ENCODE measurements at places on chromosomes 3 and 15.

DNA sequence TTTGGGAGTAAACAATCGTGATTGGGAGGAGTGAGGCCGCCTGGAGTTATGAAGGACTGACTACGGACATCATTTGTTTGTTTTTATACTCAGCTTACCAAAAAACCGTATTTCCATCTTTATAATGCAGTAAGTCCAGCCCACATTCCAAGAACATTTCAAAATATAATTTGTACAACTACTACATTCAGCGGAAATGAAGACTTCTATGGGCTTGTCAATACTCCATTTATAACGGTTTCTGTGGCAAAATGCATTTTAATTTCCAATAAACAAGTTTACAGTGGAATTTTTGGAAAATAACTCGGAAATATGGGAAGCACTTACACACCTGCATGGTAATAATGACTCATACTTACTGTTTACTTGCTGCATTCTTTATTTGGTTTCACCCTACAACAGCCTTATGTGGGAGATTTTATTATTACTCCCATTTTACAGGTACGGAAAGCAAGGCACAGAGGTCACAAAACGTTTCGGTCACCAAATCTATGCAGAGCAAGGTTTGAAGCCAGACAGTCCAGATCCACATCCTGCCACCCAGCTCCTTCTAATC, 62.3 kb downstream of the LDHAL6B start:
- DNase-seq: no peak

GRCh38 chr3:44648564-44649229, at the start of gene ZNF35:
TSS of gene ZNF35 (plus strand) at chr3:44648732. CDS start at chr3:44651068, 2,336 bp downstream.
- DNase-seq: peak; percentile 85

DNA sequence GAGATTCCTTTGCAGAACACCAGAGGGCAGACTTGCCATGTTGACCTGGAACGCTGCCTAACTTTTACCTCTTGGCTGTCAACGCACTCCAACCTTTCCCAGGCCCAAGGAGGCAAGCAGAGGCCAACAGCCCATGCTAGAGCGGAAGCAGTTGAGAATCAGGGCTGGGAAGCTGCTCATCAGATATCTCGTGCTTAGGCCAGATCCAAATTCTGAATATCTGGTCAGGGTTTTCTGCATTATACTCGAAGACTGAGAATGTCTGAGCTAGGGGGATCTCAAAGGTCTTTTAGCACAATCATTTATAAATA, 2.5 kb downstream of the XIRP1 start:
- peak; percentile 62 for DNase-seq

DNA sequence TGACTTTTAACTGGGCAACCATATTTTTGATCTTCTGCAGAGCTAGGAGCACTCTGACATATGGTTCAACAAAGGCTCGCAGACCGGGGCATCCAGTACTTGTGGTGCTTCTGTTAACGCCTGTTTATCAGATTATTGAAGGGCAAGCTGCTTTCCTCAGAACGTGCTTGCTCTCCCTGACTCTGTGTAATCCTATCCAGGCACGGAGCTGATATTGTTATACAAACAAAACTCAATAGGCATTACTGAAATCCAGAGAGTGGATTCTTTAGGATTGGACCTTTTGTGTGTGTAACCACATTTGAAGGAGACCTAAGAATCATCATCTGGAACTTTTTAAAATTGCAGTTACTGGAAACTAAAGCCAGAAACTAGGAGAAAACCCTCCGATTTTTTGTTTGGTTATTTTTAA, 246.5 kb downstream of the PTPRG start:
- DNase-seq: no peak

- no peak for DNase-seq
Observed at GRCh38 chr3:194572944-194573491, 60.2 kb downstream of the TMEM44 start.

GRCh38 chr15:47843124-47843663, 125.9 kb downstream of the SEMA6D start:
- DNase-seq: no peak

DNA sequence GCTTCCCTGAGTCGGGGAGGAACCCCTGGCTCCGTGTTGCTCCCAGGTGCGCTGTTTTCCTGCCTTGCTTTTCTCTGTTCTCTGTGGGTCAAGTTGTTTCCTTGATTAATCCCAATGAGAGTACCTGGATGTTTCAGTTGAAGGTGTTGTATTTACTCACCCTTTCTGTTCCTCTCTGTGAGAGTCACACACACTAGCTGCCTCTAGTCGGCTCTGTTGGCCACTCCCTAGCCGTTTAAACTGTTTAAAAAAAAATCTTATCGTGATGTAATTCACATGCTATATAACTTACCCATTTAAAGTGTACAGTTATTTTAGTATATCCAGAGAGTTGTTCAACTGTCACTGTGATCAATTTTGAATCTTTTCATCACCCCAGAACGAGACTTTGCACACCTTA, 74.0 kb downstream of the AKAP13 start:
- no peak for DNase-seq

- no peak for DNase-seq
Observed at GRCh38 chr15:26807517-26808427, 34.9 kb upstream of the GABRB3 start.

- DNase-seq: no peak
Observed at GRCh38 chr15:28456476-28457395, 76.0 kb downstream of the GOLGA8G start.

- no peak for DNase-seq
Observed at GRCh38 chr3:68274286-68274685, 619.9 kb upstream of the SUCLG2 start.

- no peak for DNase-seq
Observed at GRCh38 chr15:74795966-74796625, 14.2 kb downstream of the CSK start.

GRCh38 chr3:158718490-158719170, 13.6 kb downstream of the RARRES1 start:
- no peak for DNase-seq

GRCh38 chr3:179955809-179956208, 80.9 kb downstream of the PEX5L start:
- no peak for DNase-seq

GRCh38 chr3:111882194-111882593, 23.1 kb downstream of the PHLDB2 start:
- DNase-seq: no peak

DNA sequence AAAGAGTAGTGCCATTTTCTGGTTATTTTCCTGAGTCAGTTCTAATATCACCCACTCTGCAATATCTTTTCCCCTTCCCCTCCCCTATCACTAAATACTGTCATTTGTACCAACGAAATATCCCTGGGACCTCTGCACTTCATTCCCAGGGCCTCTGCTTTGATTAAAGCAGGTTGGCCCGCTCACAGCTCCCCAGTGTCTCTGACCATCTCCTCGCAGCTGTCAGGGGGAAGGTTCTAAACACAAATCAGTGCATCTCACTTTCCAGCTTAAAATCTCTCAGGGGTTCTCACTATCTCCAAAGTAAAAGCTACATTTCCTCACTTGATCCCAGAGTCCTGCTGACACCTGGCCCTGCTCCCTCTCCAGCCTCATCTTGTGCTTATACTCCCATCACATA, 28.1 kb upstream of the SLC35G2 start:
- no peak for DNase-seq

GRCh38 chr15:79290642-79291275, 8.2 kb downstream of the ANKRD34C start:
- no peak for DNase-seq

- DNase-seq: peak; percentile 57
Observed at GRCh38 chr15:44738340-44738984, 2.1 kb downstream of the TRIM69 start.

DNA sequence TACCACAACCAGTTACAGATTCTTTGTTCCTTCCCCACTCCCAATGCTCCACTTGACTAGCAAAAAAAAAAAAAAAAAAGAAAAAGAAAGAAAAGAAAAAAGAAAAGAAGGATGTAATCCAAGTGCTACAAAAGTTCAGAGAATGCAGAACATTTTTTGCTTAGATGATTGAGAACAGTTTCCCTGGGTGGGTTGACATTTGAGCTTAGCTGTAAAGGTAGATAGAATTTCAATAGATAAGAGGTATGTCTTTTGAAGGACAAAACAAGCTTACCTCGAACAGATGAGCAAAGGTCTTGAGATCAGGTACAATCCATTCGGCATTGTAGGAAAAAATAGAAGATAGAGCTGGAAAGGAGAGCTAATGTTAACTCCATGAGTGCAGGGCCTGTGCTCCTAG, 344.6 kb upstream of the NECTIN3 start:
- DNase-seq: no peak

DNA sequence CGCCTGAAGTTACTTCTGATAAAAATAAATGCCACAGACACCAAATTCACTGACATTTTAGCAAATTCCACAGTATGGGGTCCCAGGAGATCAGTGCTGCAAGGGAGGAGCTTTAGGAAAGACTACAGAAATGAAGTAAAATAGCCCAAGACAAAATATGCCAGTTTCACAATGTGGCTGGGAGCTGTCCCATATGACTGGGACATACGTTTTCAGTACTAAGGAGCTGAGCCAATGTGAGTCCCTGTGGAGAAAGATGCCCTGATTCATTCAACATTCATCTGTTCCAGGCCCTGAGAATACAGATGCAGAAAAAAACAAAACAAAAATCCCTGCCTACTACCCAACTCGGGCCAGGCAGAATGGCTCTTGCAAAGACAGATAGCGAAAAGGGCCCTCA, 63.4 kb upstream of the FAM174B start:
- DNase-seq: no peak

DNA sequence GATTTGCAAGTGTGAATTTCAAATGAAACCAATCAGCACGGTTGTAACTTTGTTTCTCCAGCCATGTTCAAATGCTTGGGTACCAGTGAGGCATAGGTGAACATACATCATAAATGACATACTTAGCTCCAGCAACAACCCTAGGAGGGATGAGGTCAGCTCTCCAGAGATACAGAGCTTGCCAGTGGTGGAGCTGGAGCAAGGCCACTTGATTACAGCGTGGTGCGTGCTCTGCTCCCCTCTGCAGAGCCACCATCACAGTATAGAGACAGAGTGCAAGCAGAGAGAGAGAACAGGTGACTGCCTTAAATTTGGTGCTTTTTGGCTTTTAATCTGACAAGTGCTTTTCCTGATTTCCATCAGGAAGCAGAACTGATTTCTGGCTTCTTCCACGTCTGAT, 275.1 kb downstream of the PDZRN3 start:
- DNase-seq: no peak

GRCh38 chr3:152713989-152714388, 120.9 kb upstream of the P2RY1 start:
- no peak for DNase-seq

GRCh38 chr3:70840106-70840870, 527.9 kb upstream of the MDFIC2 start:
- no peak for DNase-seq

DNA sequence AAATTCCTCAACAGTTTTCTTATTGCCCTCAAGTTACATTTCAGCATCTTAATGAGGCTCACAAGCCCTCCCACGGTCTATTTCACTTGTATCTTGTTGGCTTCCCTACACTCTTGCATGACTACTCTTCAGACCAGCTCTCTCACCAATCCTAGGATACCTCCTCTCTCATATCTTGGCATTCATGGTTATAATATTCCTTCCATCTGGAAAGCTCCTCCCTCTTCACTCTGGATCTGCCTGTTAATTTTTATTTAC, 8.5 kb upstream of the CCDC80 start:
- no peak for DNase-seq

- no peak for DNase-seq
Observed at GRCh38 chr15:74758736-74759135, 10.1 kb downstream of the CYP1A2 start.

DNA sequence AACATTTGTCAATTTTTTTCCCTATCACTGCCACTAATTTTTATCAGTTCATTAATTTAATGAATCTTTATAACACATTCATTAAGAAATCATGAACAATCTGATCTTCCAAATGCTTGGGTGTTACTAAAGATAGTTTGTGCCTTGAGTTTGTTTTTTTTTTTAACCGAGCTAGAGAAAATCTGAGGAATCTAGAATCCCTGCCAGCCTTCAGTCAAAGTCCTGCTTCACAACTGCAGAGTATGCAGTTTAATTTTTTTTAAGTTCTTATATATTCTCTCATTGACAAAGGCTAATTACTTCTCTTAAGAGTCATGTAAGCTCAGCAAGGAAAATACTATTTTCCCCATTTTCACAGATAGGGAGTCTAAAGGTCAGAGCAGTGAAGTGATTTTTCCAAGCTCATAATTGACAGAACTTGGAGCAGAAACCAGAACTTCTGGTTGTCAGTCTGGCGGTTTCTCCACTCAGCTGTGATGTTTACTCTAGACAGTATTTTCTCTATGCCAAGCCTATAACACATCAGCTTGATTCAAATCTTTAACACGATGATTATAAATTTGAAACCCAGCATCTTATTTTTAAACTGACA, 55.7 kb downstream of the TNIK start:
- no peak for DNase-seq
